ENCODE measurements at places on chromosomes 1 and 21.

DNA sequence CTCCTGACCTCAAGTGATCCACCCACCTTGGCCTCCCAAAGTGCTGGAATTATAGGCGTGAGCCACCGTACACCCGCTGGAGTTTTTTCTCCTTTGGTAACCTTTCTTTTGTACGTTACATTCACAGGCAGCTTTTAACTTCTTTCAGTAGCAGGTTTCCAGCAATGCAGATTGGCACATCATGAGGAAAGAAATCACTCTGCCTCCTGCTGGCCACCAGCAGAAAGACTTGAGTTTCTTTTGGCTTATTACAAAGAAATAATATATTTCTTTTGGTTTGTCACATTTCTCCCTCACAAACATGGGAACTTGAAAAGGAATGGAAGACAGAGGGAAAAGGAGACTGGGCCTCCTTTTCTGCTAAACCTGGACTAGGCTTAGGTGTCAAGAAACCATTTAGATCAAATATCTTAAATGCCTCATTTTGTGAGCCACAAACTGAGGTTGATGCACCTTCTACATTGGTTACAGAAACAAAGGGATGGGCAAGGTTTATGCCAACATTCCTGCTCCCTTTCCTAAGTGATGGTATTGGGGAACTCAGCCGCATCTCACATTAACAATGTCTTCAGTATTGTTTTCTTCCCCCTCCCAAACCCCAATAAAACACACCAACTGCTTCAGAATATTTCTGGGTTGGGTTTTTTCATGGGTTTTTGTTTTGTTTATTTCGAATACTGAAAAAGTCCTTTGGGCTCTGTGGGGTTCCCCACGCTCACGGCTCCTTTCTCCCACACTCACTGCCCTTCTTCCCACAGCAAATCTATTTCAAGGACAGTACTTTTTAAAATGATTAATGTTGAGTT, 7.7 kb downstream of the ENSA start:
- no peak for DNase-seq

DNA sequence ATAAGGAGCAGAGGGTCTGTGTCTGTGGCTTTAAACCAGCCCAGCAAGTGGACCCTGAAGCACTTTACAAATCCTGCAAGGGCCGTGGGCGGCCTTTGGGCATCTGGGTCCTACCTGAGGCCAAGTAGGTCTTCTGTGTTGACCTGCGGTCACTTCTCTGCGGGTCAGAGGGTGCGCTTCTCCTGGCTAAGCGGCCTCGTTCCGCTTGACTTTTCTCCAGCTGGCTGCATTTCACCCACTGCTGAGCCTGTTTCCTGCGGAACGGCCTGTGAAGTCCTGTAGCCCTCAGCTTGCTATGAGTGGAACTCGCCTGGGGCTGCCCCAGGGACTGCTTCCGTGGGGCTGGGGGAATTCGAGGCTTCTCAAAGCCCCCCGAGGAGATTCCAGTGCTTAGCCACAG, 43.3 kb downstream of the SLC37A1 start:
- DNase-seq = no peak

GRCh38 chr1:53091841-53092645, 30.0 kb downstream of the PODN start:
- DNase-seq = no peak

GRCh38 chr1:24764439-24764838, 19.2 kb downstream of the CLIC4 start:
- no peak for DNase-seq

DNA sequence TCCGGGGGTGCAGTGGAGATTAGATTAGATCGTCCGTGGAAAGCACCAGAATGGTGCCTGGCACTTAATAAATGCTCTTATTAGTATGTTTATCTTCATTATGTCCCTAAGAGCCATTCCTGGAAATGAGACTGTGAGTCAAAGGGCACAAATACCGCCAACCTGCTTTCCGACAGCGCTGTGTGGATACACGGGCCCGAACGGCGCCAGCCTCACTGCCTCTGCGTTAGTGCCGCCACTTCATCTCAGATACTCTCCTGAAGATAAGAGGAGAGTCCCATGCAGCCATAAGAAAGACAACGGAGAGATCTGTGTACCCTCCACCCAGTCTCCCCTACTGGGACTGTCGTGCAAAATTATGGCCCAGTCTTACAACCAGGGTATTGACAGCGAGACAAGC, 22.0 kb downstream of the PDE9A start:
- DNase-seq = no peak

All from T47D (cell line).